ENCODE measurements at places on chromosomes 12 and 14.

- DNase-seq = no peak
Measured at GRCh38 chr14:102688290-102688689, 89.0 kb upstream of the TRAF3 start.

GRCh38 chr14:76271041-76271755 is 104.7 kb upstream of the ESRRB start:
- DNase-seq = no peak

DNA sequence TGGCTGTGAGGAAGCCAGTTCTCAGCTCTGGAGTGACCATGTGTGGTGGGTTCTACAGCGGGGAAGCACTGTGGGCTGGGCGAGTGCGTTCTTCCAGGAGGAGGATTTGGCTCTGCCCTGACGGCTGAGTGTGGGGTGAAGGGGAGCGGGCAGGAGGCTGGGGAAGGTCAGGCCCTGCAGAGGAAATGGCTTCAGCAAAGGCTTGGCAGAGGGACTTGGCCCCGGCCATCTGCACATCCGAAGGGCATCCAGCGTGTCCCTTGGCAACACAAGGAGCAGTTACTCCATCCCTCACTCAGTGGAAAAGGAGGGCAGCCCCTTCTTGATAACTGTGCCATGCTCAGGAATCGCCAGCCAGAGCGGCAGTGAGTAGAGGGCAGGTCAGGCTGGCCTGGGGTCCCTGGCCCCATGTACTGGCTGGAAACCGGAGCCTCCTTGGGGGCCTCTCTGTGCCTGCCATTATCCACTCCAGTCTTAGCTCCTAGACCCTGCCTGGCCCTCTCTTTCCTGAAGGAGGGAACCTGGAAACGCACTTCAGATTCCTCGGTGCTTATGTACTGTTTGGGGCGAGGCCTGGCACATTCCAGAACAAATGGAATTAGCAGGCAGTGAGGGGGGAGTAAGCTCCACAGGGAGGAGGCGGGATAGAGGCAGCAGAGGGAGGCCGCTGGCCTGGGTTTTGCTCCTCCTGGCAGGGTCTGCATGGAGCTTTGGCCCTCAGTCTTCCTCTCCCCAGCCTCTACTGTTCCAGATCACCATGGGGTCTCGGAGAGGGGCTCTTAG is 133.6 kb upstream of the NCOR2 start:
- no peak for DNase-seq

DNA sequence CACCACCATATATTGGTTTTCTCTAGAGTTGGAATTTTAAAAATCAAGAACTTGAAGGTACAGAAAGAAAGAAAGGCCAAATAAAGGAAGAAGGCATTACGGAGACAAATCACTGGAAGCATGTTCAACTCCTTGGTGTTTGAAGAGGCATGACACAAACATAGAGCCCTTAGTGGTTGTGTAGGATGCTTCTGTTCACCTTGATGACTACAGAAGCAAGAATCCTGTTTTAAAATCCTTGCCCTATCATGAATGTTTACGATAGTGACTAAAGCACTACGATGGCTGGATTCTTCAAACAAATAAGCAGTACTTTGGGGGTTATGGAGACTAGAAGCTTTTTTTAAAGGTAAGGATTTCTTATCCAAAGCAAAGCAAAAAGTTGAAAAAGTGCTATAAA is 10.3 kb upstream of the ISM2 start:
- no peak for DNase-seq

GRCh38 chr12:52673217-52673616 is 7.0 kb downstream of the KRT1 start:
- DNase-seq = no peak
